ENCODE measurements at places on chromosomes 7 and 10.
A peak's percentile ranks its signal among the peaks of the same experiment; 100 is the strongest.

DNA sequence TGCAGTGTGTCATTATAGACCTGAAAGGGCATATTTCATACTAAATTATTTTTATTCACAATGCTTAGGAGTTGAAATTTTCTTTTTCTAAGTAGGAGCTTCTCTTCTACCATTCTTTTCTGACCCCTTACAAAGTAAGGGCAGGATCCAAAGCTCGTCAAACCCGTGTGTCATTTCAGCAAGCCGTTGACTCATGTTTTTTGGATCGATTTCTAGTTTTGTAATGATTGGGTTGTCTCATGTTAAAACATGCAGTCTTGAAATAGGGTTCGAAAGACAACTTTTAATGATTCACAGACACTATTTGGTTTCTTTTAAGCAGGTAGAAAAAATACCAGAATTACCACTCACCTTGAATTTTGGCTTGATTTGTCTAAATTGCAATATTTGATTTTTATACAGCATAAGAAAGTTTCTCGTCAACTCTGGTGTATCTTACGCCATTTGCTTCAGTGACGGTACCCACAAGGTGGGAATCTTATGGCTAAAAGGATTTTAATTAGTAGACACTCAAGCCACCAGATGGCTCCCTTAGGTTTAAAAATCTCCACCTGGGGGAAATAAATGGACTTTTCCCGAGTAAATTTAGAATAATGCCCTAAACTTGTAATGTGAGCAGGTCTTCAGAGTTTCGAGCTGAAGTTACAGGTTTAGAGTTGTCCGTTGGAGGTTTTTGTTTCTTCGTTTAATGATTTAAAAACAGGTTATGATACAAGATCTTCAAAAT is 283.4 kb downstream of the CCDC3 start:
- no peak for DNase-seq

DNA sequence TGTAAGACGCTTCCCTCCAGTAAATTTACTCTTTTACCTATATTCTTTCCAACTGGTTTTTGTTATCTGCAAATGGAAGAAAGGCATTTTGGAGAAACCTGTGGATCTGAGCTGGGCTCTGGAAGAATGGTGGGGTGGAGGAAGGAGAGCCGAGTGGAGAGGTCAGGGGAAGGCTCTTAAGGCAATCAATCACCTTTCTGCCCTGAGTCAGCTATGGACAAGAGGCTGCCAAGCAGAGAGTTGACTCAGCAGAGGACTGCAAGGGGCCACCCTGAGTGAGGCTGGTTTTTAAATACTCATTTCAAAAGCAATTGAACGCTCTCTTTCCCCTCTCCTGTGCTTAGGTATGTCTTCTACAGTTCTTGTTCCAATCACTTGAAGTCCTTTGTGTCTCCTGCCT is 81.8 kb downstream of the SPAG6 start:
- no peak for DNase-seq

DNA sequence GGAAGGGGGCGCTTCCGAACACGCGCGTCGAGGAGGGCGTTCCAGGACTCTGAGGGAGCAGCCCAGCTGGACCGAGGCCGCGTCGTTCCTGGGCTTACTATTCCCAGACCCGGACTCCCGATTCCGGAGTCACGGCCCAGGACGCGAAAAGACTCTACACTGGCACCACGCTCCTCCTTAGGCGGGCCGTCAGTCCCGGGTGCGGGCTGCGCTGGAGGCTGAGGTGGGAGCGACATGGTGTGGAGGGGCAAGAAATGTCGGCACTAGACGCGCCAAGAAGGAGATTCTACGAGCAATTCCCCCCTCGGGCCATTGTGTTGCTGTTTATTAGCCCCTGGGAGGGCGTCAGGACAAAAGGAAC is 584 bp upstream of the RUNDC3B start:
- no peak for DNase-seq

DNA sequence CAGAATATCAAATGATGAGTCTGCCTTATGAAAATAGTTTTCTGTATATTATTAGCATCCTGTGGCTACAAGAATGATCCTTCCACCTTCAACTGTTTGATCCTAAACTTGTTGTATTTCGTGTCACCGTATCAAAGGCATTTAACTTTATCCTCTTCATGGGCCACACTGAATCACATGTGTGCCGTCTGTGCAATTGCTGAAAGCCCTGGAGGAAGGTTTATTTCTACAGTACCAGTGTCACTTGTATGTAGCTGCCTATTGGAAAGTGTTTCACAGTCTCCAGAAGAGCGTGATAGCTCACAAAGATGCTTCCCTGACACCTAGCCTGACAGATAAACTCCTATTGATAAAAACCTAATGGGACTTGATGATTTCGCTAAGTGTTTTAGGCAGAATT is 94.5 kb downstream of the ITGA8 start:
- no peak for DNase-seq

DNA sequence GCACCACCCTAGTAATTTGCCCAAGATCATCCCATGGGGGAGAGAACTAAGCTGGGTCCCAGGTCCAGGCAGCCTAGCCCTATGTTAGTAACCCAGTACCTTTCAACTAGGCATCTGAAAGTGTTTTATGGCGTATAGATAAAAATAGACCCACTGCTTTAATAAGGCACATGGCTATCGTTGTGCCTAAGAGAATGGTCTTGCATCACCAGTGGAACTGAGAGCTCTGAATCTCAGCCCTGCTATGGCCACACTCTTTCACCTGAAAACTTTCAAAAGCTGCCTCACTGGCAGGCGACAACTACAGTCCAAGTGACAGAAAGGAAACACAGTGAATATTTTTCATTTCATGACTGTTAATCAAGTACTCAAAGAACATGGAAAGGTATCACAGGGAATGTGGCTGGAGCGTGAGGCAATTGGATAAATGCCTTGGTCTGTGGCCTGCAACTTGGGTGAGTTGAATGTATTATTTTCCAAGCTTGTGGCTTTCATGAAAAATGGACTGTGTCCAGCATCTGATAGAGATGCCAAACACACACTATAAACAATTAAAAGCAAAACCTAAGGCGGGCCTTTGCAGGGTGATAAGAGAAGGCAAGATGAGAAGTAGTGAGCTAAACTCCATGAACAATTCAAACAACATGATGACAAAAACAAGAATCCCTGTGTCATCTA is 18.0 kb upstream of the SFMBT2 start:
- no peak for DNase-seq

GRCh38 chr10:121598263-121599249 is at the start of gene FGFR2:
TSS of gene FGFR2 (minus strand) at chr10:121598444. CDS start at chr10:121593817, 4,627 bp downstream.
- DNase-seq, result peak; percentile 77

GRCh38 chr10:18399158-18399557 is 252.2 kb downstream of the NSUN6 start:
- DNase-seq, result no peak

- DNase-seq, result no peak
These were observed 30.7 kb downstream of the INA start for GRCh38 chr10:103307594-103307993.

- no peak for DNase-seq
These were observed 5.2 kb upstream of the GATA3 start for GRCh38 chr10:8049045-8049864.

GRCh38 chr10:31820778-31821369 is 107.8 kb downstream of the ARHGAP12 start:
- no peak for DNase-seq

GRCh38 chr7:28364082-28364481 is 48.2 kb upstream of the CREB5 start:
- DNase-seq, result no peak

- no peak for DNase-seq
These were observed 363.9 kb downstream of the MALRD1 start for GRCh38 chr10:19412531-19412930.

- DNase-seq, result peak; percentile 83
These were observed 190.4 kb downstream of the DGKI start for GRCh38 chr7:137656227-137656849.

GRCh38 chr7:1247527-1248041 is 14.9 kb downstream of the UNCX start:
- DNase-seq, result no peak

DNA sequence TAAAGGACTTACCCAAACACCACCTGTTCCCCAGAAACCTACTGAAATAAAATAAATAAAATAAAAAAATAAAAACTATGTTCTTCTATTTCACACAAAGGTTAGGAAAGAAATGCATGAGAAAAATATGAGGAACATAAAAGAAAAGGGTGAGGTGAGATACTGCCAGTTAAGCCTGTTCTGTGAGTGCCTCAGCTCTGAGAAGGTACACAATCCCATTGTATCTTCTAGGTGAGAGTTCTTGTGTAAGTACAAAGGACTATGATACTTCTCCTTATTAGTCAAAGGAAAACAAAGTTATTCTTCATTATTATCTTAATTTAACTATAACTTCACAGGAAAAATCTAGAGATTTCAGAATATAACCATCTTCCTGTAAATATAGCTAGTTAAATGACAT is 86.0 kb downstream of the ATE1 start:
- DNase-seq, result no peak

- no peak for DNase-seq
These were observed 43.3 kb upstream of the NRF1 start for GRCh38 chr7:129568240-129568639.

DNA sequence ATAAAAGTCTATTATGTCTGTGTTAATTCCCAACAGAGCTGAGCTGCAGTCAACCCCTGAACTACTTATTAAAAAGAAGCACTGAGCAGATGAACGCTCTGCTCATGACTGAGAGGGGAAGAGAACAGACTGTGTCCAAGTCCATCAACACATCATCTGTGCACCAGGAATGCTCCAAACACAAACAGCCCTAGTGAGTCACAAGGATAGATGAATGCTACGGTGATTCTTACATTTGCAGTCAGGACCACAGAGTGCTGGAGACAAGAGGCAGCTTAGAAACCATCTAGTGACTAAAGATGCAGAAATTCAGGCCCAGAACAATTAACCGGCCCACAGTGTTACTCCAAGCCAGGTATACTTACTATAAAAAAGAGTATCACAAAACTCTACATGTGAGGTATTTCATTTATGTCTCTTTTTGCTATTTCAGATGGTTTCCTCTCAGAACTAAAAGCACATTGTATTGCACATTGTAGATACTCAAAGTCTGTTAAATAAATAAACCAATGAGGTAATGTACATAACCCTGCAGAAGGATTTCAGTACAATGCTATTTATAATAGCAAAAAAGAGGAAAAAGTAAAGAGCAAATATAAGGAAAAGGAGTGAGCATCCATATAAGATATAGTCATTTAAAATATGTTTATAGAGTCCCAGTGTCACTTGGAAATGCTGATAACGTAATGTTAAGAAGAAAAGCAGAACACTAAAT is 159.2 kb downstream of the KCNMA1 start:
- DNase-seq, result no peak

- DNase-seq, result no peak
These were observed 44.6 kb upstream of the BICC1 start for GRCh38 chr10:58467931-58468635.

DNA sequence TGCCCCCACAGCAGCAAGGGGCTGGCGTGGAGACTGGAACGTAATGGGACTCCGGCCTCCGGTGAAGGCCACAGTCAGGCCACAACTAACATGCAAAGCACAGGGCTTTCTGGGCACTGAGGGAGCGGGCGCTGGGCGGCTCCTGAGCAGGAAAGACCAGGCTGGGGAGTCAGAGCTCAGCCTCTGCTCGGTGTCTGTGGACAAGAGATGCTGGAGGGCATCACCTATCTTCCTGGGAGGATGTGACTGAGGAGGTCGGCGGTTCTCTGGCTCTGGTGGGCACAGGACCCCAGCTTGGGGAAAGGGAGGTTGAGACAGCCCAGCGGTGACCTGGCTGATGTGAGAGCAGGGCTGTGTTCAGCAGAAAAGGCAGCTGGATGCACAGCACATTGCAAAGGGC is 11.7 kb downstream of the CNPY1 start:
- DNase-seq, result no peak

- DNase-seq, result no peak
These were observed 93.0 kb downstream of the NHLRC2 start for GRCh38 chr10:113947184-113948041.

DNA sequence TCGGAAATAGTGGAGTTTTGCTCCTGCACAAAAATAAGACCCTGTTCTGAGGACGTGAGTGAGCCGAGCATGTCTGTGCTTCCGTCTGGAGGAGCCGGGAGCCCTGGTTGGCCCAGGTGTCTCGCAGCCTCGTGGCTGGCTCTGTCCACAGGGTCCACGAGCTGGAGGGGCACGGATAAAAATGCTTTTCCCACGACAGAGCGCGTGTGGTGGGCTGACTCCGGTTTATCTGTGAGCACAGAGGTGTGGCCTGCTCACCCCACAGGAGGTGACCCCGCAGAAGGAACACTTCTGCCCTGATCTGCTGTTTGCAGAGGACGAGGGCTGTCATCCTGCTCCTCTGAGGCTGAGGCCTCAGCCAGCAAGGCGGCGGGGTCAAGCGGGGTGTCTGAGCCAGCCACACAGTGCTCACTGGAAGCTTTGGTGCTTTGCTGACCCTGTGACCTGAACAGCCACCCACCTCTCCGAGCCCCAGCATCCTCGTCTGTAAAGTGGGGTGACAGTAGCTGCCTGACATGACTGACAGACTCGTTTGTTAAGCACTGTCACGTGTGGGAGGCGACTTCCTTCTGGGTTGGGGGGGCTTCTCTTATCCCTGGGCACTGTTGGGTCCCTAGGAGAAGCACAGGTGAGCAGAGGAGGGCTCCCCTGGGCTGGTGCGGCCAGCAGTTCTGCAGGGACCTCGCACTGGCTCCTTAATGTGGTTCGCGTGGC is 162.5 kb downstream of the DNAJB6 start:
- peak; percentile 56 for DNase-seq

DNA sequence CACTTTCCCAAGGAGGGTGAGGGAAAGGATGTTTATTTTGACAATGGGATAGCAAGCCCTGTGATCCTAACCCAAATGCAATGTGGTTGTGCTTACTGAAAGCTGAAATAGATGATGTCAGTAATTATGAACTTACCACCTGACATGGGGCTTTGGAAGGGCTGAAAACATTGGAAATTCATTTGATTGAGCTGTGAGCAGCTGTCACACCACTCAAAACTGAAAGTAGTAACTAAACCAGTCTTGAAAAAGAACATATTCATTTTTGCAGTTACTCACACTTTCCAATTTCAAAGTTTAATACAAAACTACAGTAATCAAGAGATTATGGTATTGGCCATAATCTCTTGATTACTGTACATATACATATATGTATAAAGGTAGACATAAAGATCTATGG is 155.5 kb upstream of the HPS1 start:
- DNase-seq, result no peak

- DNase-seq, result no peak
These were observed 50.9 kb upstream of the ANTXRL start for GRCh38 chr10:46235705-46236545.

GRCh38 chr7:85781606-85782005 is 594.8 kb upstream of the SEMA3D start:
- no peak for DNase-seq

GRCh38 chr10:49758249-49758930 is 3.7 kb downstream of the OGDHL start:
- no peak for DNase-seq

GRCh38 chr7:111394891-111395290 is 167.4 kb downstream of the IMMP2L start:
- no peak for DNase-seq

GRCh38 chr7:3005257-3005656 is 38.4 kb downstream of the CARD11 start:
- no peak for DNase-seq

GRCh38 chr10:34809796-34810195 is 5.3 kb downstream of the PARD3 start:
- no peak for DNase-seq

- no peak for DNase-seq
These were observed 16.5 kb upstream of the ANK3 start for GRCh38 chr10:60406182-60406581.

Measured in tibial artery (tissue), 4 donors.